ENCODE measurements at places on chromosomes 1 and 21.

- no peak for DNase-seq
Measured at GRCh38 chr1:110242062-110242461, 31.9 kb downstream of the KCNC4 start.

- DNase-seq = no peak
Measured at GRCh38 chr1:174703309-174703708, 255.5 kb downstream of the GPR52 start.

GRCh38 chr1:230394134-230394533, 32.0 kb downstream of the PGBD5 start:
- DNase-seq = no peak

GRCh38 chr21:20257052-20257740, 741.0 kb upstream of the NCAM2 start:
- DNase-seq = peak; percentile 33

DNA sequence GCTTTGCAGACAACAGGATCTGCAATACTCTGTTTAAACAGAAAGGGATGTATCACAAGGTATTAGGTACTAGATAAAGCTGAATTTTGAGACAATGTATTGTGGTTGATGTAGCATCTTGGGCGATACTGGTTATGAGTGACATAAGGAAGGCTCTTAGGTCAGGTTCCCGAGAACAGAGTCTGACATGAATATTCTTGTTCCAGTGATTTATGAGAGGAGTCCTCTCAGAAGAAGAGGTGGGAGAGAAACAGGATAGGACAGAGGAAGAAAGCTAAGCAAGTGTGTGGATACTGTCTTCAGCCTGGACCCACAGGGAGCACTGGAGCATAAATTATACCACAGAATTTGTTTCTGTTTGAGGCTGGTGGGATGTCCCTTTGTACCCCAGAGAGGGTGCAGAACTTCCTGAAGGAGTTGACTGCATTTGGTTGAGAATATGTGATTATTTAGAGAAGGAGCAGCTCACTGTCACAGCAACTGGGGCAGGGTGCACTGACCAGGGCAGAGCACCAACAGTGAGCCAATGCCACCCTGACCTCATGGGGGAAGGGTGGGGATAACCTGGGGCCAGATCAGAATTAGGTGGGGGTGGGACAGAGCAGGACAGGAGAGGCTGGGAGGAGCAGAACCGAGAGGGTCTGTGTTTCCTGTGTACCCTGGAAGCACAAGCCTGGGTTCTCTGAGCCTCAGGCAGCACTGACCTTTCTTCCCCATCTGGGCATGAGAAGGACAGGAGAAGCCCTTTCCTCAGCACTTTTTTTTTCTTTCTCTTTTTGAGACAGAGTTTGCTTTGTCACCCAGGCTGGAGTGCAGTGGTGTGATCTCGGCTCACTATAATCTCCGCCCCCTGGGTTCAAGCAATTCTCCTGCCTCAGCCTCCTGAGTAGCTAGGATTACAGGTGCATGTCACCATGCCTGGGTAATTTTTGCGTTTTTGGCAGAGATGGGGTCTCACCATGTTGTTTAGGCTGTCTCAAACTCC, 36.3 kb upstream of the SLC6A9 start:
- DNase-seq = no peak

DNA sequence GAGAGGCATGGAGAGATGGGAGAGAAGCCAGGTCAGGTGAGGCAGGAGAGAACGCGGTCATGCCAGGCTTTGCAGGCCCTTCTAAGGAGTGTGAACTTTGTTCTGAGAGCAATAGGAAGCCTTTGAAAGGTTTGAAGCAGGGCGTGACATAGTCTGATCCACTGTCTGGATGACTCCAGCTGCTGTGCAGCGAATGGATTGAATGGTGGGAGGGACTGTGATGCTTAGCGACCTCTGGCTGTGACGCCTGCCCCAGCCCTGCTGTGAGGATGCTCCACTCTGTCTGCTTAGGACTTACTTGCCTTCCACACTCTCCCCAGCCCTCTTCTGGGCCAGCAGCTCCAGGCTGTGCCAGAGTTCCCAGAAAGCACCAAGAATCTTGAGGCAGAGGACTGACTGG, 41.8 kb upstream of the POU3F1 start:
- no peak for DNase-seq

DNA sequence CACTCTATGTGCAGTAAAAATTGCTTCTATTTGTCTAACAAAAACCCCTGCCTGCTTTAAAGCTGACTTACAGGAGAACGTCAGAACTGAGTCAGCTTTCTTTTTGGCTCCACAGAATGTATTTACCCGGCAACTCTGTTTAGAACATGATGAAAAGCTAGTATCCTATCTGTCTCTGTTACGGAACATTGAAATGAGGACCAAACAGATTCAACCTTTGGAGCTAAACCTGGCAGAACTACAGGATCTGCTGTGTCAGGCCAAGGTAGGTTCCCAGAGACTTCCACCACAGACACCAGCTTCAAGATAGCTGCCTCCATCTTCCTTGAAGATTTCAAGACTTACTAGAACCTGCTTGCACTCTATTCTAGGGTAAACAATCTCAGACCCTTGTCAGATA, 132.6 kb downstream of the MACF1 start:
- no peak for DNase-seq

DNA sequence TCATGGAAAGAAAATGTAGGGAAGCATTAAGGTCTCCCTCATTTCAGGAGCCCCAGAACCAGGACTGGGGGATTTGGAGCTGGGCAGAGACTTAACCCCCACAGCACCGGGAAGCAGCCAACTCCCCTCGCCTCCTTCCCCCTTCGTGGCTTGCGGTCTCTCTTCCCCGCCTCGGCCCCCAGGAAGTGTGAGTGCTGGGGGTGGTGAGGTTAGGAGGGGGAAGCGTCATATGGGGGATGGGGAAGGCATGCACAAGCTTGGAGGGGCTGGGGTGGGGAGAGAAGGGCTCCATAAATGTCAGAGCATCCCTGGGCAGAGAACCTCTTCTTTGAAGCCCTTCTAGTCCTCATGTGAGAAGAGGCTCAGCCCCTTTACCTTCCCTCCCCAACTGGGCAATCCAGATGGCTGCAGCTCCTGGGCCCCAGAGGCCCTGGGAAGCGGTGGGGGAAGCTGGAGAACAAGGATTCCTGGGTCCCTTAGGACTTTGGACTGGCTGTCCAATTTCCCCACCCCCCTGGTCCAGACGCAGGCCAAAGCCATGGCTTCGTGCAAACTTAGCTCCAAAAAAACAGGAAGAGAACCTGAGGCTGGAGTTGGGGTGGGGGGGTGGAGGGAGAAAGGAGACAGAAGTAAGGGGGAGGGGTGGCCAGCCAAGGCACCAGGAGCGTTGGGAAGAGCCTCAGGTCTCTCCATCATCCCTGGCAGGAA, 7.8 kb downstream of the ZBTB7B start:
- DNase-seq = peak; percentile 29

GRCh38 chr21:29034678-29035077, 10.2 kb downstream of the USP16 start:
- no peak for DNase-seq

- no peak for DNase-seq
Measured at GRCh38 chr21:29240136-29240535, 58.6 kb upstream of the BACH1 start.

DNA sequence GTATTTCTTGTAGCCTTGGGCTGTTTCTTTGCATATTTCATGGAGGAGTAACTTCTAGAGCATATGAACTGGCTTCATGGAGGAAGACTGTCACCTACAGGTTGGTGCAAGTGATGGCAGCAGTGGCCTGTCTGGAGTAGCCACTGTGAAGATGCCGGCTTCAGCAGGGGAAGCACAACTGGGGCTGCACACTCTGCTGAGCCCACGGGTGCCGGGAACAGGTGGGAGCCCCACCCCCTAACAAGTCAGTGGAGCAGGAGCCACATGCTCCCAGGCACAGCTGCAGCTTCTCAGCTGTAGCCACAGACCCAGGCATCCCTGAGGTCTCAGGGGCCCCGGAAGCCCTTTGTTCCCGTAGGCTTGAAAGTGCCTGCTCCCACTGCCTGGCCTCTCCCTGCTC, 43.2 kb upstream of the C1orf185 start:
- DNase-seq = peak; percentile 38

- DNase-seq = peak; percentile 20
Measured at GRCh38 chr21:35438643-35439404, 389.7 kb upstream of the RUNX1 start.

DNA sequence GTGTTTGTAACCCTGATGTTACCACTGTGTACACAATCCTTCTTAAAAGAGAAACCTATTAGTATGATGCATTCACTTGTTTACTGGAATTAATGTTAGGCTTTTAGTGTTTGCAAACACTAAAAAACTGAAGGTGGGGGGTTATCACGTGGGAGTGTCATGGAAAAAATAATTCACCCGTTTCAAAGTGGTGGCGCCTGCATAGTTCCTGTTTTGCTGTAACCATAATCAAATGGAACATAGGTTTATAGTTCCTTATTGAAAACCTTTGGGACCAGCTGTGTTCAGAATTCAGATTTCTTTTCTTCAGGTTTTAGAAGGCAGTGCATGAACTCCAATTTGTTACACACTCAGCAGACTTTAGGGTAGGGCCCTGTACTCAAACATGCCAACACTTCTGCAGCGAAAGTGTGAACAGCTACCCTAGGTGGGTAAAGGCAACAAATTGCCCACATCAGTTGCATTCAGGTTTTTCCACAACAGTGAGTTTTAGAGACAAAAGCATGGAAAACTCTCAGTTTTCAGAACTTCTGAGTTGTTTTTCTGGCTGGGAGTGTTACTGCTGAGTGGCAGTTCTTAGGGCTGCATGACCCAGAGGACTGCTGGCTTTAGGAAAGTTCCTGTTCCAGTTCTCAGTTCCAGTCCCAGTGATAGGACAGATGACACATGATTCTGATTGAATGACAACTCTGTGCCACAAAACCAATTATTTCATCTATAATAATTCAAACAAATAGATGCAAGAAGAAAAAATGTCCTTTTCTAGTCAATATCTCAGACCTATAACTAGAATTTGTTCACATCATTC, 29.1 kb upstream of the IVNS1ABP start:
- peak; percentile 43 for DNase-seq

DNA sequence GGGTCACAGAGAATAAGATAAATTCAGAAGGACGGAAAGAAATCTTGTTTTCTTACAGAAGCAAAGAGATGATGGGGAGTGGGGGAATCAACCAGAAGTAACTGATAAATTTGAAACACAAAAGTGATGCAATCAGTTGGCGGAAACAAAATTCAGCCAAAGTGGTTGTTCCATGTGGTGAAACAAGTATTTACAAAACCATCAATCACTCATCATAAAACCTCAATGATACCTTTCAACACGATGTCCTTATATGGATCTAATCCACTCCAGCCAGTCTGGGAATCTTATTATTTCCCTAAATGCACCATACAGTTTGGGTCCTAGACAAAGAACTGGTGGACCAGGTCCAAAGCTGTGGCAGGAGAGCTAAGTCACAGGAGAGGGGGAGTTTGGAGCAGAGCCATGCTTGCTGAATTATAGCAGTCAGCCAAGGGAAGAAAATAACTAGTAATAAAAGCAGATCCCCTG, 303.8 kb upstream of the LRRC7 start:
- no peak for DNase-seq

GRCh38 chr1:173440430-173440829, 36.7 kb upstream of the PRDX6 start:
- no peak for DNase-seq

DNA sequence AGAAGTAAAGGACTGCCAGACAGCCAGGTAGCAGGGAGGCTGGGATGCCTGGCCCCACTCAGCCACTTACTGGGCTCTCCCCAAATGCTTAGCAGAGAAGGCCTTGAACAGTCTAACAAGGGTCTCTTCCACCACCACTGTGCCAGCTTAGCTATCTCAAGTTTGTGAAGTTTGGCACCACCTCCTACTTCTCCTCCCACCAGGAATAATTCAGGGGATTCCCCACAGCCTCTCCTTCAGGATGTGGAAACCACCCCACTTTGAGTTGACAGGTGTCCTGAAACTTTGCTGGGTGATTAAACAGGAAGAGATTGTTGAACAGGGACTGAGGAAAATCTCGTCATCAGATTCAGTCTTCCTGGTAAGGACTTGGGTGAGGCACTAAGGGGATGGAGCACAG, 59.4 kb upstream of the ATP1B1 start:
- DNase-seq = no peak

GRCh38 chr21:26806801-26807295, 38.4 kb downstream of the ADAMTS1 start:
- DNase-seq = no peak

DNA sequence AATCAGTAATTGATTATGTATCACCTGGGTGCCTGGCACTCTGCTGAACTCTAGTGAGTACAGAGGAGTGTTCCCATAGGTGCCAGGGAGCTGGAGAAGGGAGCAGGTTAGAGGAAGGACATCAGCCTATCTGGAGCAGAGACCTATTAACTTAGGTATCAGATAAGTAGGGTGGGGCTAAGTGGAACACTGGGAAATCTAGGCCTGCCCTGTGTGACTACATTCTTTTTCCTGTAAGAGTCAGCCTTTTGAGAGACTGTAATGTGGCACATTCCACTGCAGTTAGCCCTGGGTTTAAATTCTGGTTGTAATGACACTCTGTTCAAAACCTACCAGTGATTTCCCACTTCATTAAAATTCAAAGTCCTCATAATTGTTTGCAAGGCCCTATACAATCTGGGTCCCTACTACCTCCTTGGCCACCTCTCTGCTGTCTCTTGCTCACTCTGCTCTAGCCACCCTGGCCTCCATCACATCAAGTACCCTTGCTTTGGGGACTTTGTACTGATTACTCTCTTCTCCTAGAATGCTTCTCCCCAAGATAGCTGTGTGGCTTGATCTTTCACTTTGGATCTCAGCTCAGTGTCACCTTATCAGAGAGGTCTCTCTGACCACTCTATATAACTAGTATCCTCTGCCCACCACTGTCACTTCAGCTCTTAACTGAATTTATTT, 12.9 kb downstream of the STX12 start:
- DNase-seq = peak; percentile 18

DNA sequence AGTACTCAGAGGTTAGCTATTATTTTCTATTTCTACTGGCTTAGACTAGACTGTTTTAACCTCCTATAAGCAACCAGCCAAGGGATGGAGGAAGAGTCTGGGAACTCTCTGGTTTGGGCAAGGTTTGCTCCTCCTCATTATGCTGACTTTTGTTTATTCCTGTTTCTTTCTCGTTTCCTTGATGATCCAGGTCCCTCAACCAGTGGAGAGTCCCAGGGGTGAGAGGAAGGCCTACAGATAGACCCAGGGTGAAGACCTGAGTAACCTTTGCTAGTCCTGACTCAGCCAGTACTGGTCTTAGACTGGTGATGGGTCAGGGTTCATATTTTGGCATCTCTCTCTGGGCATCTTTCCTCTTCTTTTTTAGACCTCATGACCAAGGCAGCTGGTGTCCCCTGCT, 5.4 kb downstream of the TUFT1 start:
- no peak for DNase-seq

DNA sequence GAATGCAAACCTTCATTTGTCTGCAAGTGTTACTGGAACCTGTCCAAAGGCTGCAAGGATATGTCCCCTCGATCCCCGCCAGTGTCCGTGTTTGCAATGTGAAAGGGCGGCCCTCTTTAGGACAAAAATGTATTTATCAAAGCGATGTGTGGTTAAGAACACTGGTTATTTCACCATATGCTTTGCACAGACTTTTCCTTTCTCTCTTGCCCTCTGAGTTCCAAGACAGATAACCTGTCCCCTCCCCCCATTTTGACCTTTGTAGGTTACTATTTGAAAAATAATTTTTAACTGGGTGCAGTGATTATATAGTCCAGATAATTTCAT, 1.8 kb downstream of the CHRM3 start:
- DNase-seq = peak; percentile 23

GRCh38 chr21:46284733-46285132, 678 bp downstream of the MCM3AP start:
- no peak for DNase-seq

GRCh38 chr1:59137276-59137615, 159.6 kb upstream of the FGGY start:
- no peak for DNase-seq

GRCh38 chr1:26697978-26698849, 2.4 kb downstream of the ARID1A start:
- DNase-seq = peak; percentile 94

- DNase-seq = no peak
Measured at GRCh38 chr21:37422382-37422781, 55.8 kb downstream of the DYRK1A start.

Data from hematopoietic multipotent progenitor cell treated with erythropoietin and hydrocortisone succinate and interleukin-3 and kit ligand, for 6 days (in vitro differentiated cells).